ENCODE measurements at places on chromosomes 7 and 10.

GRCh38 chr7:123864012-123864411 is 19.0 kb downstream of the HYAL4 start:
- DNase-seq = no peak

DNA sequence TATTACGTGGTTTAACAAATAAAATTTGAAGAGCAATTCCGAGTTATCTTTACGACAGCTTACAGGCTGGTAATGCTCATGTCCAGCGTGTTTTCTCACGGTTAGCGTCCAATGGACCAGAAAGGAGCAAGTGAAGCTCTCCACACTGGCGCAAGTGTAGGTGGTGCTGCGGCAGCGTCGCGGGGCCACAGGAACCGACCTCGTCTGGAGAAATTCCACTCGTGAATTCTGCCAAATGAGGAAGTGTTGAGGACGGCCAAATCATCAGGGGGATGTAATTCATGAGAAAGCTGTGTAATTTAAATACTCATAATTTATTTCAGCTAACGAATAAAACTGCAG is 350 bp upstream of the ZNF37A start:
- no peak for DNase-seq

DNA sequence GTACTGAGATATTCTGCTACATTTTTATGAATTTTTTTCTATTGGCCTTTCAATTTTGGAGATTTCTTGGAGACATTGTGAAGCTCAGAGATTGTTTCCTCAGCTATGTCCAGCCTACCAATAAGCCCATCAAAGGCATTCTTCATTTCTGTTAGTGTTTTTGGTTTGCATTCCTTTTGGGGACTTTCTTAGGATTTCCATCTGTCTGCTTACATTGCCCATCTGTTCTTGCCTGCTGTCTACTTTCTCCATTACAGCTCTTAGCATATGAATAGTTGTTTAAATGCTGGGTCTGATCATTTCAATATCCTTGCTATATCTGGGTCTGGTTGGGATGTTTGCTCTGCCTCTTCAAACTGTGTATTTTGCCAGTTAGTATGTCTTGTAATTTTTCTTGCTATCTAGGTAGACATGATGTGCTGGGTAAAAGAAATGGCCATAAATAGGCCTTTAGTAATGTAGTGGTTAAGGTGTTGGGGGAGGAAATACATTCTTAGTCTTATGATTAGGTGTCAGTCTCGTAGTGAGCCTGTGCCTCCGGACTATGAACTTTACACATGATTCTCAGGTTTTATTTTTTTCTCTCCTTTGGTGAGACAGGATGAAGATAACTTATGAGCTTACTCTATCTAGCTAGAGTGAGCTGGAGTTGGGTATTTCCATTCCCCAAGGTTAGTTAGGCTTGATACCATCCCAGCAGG is 32.6 kb upstream of the NME8 start:
- DNase-seq = no peak

DNA sequence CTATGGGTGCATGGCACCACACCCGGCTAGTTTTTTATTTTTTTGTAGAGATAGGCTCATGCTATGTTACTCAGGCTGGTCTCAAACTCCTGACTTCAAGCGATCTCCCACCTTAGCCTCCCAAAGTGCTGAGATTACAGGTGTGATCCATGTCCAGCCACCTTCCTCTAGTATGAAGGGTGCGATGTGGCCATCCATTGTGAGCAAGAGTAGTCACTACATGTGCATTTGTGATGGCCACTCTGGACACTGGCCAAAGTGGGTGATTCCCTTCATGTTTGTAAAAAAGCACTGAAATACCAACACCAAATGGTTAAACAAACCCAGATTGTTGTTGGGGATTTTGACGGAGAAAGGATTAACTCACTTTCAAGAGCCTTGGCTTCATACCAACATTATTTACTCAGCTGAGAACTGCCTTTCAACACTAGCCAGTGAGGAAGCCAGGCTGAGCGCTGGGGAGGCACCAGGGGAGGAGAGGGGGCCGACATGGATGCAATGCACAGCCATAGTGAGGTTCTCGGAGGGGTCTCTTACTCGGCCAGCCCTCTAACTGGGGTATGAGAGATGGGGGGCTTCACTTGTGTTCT is 198.1 kb upstream of the LYZL2 start:
- DNase-seq = no peak

- no peak for DNase-seq
These were observed 128.7 kb upstream of the RHEB start for GRCh38 chr7:151648429-151648828.

GRCh38 chr7:28157076-28157745 is 23.4 kb downstream of the JAZF1 start:
- DNase-seq = no peak

DNA sequence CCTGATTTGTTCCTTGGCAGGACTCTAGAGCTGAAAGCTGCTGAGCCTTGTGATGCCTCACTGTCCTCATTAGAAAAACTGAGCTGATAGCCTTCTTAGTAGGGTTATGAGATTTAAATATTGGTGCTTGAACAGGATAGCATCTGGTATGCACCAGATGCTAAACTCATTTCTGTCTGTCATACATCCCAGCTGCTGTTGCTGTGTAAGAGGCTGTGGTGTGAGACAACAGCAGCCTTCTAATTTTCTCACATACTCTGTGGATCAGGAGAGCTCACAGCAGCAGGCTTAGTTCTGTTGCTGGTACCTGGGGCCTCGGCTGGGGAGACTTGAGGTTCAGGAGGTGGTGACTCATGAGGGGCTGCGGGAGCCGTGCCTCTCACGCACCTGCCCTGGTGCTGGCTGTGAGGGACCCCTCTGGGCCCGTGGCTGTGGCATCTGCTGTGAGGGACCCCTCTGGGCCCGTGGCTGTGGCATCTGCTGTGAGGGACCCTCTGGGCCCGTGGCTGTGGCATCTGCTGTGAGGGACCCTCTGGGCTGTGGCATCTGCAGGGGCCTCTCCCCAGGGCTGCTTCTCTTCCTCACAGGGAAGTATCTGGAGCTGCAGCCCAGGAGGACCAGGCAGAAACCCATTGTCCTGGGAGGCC is 12.5 kb downstream of the DYNC2I1 start:
- DNase-seq = no peak

DNA sequence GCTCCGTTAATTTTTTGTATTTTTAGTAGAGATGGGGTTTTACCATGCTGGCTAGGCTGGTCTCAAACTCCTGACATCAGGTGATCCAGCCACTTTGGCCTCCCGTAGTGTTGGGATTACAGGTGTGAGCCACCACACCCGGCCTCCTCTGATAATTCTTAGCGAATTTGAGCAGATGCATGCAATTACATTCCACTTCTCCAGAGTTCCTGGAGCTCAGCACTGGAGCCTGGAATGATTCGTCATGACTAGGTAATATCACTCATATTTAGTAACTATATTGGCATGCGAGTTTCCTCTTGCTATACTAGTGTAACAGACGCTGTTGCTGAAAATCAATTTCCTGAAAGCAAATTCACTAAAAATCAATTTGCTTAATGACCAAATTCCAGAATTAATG is 86.8 kb downstream of the MKX start:
- DNase-seq = no peak

- peak; percentile 60 for DNase-seq
These were observed at the start of gene ANXA7 for GRCh38 chr10:73413528-73414229. TSS of gene ANXA7 (minus strand) at chr10:73414058. CDS start at chr10:73400856, 13,202 bp downstream.

GRCh38 chr10:104488439-104488832 is 134.8 kb downstream of the CFAP58 start:
- no peak for DNase-seq

GRCh38 chr7:131836733-131837132 is 280.3 kb upstream of the PODXL start:
- peak; percentile 92 for DNase-seq

DNA sequence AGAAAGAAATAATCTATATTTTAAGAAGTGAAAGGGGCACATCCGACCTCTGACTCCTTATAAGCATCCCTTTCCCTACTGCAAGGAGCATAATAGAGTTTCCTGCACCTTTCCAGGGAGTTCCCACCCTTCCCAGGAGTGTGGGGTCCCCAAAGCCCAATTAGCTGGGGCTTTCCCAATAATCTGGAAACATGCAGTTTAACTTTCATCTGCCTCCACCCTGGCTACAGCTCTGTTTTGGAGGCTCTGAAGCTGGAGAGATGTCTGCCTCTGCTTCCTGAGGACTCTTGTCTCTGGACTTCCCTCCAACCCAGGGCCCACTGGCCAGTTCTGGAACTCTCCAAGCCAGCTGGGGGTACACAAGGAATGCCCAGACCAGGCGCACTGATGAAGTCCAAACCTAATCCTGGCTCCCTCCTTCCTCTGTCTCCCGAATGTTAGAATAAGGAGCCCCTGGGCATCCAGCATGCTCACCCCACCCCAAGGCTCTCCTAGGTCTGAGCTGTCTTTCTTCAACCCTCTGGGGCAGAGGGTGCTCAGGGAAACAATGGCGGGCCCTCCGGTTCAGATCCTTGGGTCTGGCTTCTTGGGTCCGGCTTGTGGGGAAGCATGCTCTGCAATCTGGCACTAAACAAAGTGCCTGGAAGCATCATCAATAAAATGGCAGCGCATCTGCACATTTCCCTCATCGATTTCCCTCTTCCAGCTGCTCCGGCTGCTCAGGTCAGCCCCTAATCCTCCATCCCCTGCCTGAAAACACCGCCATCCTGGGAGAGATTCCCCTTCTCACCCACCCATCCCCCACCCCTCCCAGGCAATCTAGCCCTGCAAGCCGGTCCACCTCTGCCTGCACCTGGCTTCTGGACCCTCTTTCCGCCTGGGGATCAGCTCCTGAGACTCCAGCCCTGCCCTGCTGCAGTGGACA is 13.3 kb downstream of the HOXA4 start:
- no peak for DNase-seq

GRCh38 chr7:135980665-135981180 is 3.6 kb upstream of the MTPN start:
- DNase-seq = no peak

DNA sequence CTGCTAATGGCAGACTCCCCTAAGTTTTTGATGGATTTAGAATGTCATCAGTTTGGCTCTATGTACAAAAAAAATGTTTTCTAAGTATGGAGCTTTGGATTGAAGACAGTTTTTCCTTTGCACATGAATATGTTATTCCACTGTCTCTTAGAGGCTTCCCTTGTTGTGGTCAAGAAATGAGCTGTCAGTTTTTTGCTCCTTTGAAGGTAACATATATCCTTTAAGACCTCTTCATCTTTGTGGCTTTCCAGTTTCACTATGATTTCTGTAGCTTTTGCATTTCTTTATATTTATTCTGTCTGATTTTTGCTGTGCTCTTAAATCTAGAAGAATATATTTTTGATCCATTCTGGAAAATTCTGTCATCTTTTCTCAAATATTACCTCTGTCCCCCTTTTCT is 15.8 kb upstream of the ODAD2 start:
- no peak for DNase-seq

DNA sequence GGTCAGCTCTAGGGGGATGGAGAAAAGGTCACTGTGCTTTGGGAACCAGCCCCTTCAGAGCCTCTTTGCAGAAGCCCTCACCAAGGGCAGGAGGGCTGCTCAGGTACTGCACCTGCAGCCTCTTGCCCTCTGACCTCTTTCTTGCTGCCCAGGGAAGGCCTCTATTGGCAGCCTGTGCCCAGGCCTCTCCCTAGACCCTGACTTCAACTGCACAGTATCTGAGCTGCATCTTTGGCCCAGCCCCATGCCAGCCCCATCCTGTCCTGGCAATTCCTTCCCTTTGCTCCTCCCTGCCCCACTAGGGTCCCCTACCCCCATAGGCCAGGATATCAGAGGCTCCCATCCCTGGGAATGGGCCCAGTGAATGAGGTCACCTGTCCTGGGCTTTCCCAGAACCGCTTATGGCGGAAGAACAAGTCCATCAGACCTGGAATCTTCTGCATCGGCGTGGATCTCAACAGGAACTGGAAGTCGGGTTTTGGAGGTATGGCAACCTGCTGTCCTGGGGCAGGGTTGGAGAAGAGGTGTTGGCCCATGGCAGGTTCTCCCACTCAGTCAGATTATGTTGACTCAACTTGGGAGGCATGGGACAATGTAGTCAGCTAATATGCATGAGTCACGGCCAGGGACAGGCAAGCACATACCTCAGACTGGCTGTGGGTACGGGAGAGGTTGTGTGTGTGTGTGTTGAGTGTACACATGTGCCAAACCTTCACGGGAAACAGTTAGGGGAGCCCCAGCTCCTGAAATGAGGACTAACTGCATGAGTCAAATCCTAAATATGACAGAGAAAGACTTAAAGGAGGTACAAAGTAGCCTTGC is 17.1 kb upstream of the CPA1 start:
- no peak for DNase-seq

- DNase-seq = no peak
These were observed 4.5 kb downstream of the VGF start for GRCh38 chr7:101160910-101161309.

DNA sequence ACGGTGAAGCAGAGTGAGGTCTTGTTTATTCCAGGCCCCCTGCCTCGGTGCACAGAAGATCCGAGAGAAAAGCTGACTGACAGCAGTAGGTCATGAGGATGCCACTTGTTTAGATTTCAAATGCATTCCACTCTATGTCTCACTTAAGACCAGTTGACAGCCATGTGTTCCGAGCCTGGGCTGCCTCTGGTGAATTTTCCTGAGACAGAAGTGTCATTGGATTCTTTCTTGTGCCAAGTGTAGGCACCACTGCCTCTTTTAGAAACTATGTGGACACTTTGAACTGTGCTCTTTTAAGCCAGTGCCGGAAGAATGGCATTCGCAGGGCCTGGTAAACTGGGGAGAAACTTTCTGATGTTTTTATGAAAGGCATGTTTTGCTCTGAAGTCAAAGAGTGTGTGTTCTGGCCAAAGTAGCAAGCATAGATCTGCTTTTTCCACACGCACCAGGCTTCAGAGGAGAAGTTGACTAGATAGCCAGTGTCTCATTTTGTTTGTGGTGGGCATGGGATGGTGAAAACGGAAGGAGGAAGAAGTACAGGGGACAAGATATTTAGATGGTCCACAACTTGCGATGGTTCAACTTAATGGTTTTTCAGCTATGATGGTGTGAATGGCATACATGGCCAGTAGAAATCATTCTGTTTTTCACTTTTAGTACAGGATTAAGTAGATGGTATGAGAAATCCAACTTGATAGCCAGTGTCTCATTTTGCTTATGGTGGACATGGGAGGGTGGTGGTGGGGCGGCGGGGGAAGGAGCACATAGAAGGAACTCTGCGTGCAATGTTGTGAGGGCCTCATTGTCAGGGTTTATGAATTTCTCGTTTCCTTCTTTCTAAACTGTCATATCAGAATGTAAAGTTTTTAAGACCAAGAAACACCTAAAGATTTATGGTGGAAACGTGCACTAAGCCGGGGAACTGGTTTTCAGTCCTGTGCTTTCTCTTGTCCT is 41.5 kb downstream of the CYP17A1 start:
- DNase-seq = no peak

DNA sequence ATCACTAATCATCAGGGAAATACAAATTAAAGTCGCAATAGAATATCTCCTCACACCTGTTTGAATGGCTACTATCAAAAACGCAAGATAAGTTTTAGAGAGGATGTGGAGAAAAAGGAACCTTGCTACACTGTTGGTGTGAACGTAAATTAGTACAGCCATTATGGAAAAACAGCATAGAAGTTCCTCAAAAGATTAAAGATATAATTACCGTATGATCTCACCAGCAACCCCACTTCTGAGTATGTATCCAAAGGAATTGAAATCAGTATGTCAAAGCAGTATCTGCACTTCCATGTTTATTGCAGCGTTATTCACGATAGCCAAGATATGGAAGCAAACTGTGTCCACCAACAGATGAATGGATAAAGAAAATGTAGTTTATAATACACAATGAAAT is 164.4 kb downstream of the ZNF365 start:
- no peak for DNase-seq

GRCh38 chr7:140217750-140218501 is 41.1 kb upstream of the KDM7A start:
- DNase-seq = no peak

Data from DMS79 treated with DMSO at 0.1 percent for 48 hours (cell line).